RWPE1 (cell line): ENCODE measurements at places on chromosomes 13 and 19.

- peak; percentile 51 for DNase-seq
These were observed 6.1 kb upstream of the ECH1 start for GRCh38 chr19:38837656-38838121.

DNA sequence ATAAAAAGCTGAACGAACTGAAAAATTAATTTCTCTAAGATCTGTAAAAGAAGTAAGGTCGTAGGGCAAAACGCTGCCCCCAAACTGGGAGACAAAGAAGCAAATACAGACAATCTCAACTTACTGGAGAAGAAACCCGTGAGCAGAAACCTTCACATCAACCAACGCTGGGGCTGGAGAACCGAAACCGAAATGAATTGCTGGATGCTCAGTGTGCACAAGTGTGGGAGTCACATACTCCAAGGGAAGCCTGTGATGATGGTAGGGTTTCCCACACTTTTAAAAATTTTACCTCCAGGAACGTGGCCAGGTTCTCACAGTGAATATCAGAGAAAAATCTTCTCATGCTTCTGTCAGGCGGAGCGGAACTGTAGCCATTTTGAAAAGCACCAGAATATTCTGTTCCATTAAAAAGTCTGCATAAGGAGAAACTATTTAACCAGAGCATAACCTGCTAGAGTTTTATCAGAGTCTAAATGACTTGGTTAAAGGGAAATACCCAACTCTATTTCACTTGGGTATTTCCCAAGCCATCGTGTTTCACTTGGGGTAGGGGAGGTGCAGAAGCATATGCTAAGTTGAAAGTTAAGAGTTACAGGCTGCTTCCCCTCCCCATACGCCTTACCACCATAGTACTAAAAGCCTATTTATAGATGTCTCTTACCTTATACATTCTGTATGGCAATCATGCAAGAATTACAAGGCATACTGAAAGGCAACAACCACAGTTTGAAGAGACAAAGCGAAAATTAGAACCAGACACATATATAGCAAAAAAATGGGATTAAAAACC is 110.5 kb upstream of the SLITRK1 start:
- DNase-seq = no peak

DNA sequence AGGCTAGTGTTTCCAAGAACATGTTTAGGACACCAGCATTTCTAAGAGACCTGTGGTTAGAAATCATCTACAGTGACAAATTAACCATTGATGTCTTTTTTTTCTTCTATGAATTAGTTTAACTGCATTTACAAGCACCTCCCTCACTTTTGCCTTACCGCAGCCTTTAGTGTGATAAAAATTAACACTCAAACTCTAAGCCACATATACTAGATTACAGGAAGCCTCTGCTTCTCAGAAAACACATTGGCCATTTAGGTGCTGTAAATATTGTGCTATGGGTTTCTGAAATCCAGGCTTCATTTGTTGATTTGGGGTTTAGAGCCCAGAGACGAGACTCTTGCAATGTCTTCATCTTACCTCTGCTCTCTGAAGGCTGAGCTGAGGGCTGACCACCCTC is 34.6 kb upstream of the OLFM4 start:
- no peak for DNase-seq

DNA sequence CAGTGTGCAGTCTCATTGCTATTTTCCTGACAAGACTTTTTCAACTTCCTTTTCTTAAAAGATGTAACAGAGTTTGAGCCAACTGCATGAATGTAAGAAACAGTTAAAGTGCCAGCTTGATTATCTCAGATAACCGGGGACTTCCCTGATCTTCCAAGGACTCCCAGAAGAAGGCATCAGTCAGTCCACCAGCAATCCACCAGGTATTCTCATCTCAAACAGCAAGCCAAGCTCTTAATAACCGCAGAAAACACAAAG is 350.1 kb downstream of the LIG4 start:
- no peak for DNase-seq

DNA sequence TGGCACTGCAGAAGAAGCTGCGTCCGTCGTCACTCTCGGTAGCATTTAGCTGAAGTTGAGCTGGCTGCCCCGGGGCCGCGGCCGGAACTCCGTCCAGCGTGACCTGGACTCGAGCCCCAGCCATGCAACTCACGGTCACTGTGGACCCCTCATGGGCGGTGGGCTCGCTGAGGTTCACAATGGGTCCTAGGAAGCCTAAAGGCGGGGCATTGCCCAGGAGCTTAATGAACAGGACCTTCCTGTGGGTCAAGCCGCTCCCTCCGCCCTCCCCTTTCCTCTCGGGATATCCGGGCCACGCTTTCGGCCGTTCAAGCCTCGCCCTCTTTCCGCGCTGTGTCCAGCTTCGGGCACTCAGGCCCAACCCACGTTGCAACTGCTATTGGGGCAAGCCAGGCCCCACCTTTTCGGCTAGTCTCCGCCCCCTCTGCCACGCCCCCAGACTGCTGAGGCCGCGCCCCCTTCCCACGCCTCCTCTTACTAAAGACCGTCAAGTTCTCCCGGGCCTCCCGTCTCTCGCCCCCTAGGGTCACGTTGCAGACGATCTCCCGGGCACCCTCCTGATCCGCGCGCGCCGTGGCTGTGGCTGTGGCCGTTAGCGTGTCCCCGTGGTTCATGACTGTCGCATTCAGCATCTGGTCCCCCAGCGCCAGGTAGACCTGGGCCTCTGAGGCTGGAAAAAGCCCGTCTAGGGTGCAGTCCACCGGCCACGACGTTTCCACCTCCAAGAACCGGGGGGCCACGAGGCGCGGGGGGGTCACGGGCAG is 1.4 kb upstream of the RAVER1 start:
- peak; percentile 91 for DNase-seq

DNA sequence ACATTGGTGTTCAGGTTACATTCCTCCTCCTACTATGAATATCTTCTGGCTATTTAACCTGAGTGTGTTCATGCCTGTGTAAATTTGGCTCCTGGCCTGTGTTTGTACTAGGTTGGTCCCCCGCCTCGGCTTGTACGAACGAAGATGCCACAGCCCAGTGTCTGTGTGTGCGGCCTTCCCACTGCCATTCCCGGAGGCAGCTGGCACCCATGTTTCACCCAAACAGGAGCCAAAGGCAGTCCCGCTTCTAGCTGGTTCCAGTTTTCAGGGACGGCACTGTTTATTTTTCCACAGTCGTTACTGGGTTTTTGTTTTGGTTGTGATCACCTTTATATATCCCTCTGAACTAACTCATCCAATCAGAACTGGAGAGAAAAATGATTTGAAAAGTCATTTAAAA is 102.5 kb upstream of the ZNF536 start:
- no peak for DNase-seq

DNA sequence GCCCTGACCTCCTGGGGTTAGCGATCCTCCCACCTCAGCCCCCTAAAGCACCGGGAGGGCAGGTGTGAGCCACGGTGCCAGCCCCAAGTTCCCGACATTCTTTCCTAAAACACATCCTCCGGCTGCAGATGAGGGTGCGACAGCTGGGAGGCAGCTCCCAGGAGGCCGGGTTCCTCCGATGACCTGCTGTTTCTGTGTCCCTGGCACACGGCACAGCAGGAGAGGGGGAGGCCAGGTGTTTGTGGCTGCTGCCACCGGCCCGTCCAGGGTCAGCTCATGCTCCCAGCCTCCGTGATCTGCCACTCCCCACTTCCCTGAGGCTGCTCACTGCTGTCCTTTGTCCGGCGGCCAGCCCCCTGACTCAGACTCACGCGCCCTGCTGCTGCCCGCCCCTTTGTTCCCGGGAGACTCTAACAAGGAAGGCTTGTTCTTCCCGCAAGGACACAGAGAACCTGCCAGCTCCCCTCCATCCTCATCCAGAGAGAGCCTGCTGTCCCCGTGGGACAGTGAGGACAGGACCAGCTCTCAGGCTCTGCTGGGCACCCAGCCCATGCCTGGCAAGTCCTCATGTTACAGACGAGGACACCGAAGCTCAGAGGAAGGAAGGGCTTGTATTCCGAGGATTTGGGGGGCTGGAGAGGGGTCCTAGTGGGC is 10.6 kb upstream of the MADCAM1 start:
- DNase-seq = no peak

GRCh38 chr13:106036870-106037269 is 498.6 kb downstream of the EFNB2 start:
- no peak for DNase-seq

DNA sequence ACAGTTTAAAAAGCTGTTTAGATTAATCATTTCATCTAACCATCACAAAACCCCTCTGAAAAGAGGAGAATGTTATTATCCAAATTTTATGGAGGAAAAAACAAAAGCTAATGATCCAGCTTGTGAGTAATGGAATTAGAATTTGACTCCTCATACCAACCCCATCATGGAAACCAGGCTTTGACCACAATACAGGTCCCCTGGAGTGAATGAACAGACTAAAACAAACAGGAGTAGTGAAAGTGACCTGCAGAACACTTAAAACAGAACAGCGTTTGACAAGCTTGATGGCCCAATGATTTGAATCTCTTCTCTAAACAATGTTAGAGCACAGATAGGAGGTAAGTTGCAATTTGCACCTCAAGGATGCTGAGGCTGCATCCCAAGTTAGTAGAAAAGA is 230.0 kb downstream of the DCT start:
- DNase-seq = no peak

- no peak for DNase-seq
These were observed 135.1 kb downstream of the FREM2 start for GRCh38 chr13:38821770-38822551.

DNA sequence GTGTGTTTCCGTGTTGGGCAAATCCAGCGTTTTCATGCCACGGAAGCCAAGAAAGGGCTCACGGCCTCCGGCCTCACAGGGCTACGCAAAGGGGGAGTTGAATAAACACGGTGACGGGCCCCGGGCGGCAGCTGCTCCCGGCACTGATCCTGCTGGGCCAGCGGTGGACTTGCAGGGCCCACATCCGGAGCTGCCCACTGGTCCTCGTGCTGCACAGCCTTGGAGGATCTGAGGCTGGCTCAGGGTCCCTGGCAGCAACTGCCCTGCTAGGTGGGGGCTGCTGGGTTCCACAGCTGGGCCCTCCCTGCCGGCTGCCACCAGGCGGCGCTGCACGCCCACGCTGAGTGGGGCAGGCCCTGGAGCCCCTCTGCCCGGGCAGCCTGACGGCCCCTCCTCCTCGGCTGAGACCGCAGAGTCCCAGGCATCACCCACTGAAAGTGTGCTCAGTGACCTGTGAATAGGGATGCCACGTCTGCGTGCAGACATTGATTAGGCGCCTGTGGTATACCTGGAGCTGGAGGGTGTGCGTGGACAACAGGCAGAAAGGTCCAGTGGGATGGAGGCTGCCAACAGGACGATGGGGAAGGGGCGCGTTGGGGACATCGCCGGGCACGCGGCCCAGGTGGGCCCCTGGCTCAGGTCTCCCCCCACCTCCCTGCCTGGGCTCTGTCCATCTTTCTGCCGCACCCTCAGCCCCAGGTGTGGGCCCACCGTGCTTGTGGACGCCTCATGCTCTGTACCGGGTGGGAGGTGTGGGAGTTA is 5.3 kb upstream of the HCN2 start:
- DNase-seq = no peak

GRCh38 chr19:38252941-38253691 is 3.1 kb downstream of the PPP1R14A start:
- no peak for DNase-seq

- DNase-seq = no peak
These were observed 12.6 kb downstream of the RTBDN start for GRCh38 chr19:12821761-12822160.

- no peak for DNase-seq
These were observed 69.1 kb upstream of the SLC7A1 start for GRCh38 chr13:29664591-29664990.

GRCh38 chr13:113034451-113035212 is 65.6 kb downstream of the MCF2L start:
- peak; percentile 65 for DNase-seq

- peak; percentile 83 for DNase-seq
These were observed 4.2 kb downstream of the ADPRHL1 start for GRCh38 chr13:113448885-113449692.

GRCh38 chr13:92187378-92187989 is 789.1 kb downstream of the GPC5 start:
- peak; percentile 4 for DNase-seq

DNA sequence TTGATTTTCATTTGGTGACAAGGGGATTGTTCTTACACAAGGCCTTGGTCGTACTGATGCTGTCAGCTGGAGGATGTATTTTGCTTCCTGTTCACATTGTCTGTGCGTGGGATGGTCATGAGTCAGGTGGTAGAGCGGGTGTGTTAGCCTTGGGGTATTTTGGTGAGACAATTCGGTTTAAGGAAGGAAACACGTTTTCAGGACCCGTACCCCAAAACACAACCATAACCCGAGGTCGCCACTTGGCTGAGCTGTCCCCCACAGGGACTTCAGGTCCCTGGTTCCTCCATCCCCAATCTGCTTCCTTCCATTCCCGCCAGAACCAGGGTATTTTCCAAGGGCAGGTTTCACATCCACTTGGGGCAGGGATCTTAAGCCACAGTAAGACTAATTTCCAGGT is 15.0 kb downstream of the MYO9B start:
- no peak for DNase-seq

GRCh38 chr19:12574036-12574435 is 22.8 kb upstream of the ZNF564 start:
- DNase-seq = no peak

DNA sequence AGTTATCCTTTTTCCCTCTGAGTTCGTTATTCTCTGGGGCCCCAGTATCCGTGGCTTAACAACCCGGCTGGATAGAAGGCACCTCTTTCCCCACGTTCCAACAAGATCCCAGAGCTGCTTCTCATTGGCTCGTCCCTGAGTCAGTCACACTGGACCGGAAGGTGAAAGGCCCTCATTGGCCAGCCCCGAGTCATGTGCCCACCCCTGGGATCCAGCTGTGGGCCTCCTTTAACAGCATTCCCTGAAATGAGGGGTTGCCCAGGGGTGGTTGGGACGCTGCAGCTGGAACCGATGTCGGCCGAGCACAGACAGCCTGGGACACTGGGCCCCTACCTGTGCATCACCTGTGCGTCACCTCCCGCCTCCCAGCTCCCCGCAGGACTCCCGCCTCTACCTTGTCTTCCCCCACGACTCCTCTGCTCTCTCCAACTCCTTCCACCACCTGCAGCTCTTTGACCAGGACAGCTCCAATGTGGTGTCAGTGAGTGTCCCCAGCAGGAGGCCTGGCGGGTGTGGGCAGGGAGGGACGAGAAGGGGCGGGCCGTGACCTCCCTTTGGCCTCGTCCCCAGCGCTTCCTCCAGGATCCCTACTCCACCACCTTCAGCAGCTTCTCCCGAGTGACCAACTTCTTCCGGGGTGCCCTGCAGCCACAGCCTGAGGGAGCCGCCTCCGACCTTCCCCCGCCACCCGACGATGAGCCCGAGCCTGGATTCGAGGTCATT is 4.3 kb downstream of the TBC1D17 start:
- peak; percentile 52 for DNase-seq

GRCh38 chr13:30816736-30817135 is 81.4 kb downstream of the ALOX5AP start:
- no peak for DNase-seq

DNA sequence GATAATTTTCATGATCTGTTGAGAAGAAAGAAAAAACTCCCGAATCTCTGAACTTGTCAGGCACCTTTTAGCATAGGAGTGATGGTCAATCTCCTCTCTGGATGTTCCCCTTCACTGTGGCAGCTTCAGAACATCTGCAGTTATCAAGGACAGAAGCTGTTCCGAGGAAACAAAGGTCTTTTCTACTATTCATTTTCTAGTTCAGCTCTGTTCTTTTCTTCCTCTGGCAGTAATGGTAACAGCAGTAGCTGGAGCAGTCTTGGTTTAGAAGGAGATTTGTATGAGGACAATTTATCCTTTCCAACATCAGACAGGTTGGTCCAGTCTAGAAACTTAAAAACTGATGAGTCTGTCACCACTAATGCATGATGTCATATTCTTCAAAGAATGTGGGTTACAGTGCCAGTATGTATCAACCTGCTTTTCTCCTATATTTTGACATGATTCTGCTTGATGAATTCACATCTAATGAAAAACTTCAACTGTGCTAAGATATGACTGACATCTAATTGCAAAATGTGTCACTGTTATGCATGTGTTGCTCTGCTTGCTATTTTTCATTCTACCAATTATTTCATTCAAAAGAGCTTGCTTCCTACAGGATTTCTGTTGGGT is 41.0 kb downstream of the AKAP11 start:
- no peak for DNase-seq
